ENCODE measurements at places on chromosomes 1 and 21.

- DNase-seq: no peak
These were observed 59.0 kb upstream of the IPO9 start for GRCh38 chr1:201769966-201770365.

GRCh38 chr21:18178509-18178908, 66.1 kb upstream of the CHODL start:
- DNase-seq: no peak

- DNase-seq: no peak
These were observed 28.7 kb upstream of the NRDC start for GRCh38 chr1:51907079-51907702.

DNA sequence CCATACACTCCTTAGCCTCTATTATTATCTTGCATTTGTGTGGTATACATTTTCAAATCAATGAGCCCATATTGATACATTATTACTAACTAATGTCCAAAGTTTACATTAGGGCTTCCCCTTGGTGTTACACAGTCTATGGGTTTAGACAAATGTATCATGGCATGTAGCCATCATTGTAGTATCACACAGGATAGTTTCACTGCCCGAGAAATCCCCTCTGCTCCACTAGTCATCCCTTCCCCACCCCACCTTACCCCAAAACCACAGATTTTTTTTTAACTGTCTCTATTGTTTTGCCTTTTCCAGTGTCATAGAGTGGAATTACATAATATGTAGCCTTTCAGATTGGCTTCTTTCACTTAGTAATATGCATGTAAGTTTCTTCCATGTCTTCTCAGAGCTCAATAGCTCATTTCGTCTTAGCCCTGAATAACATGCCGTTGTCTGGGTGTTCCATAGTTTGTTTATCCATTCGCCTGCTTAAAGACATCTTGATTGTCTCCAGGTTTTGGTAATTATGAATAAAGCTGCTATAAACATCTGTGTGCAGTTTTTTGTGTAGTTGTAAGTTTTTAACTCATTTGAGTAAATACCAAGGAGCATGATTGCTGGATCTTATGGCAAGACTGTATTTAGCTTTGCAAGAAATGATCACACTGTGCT, 86.4 kb upstream of the LYST start:
- no peak for DNase-seq

DNA sequence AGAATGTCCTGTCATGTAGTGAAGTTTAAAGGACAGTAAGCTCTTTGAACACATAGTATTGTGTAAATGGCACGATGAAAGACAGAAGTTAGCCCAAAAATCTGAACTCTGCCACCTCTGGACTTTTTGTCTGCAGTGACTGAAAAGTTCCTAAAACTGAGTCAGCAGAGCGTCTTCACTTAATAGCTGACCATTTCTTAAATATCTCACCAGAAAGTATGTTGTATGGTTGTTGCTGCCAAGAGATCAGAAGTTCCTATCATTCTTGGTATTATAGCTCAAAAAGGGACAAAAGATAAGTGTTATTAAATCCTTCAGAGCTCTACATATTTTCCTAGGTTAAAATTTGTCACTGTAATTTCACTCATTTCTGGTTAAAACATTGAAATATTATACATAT, 1003.0 kb downstream of the TTLL7 start:
- no peak for DNase-seq

DNA sequence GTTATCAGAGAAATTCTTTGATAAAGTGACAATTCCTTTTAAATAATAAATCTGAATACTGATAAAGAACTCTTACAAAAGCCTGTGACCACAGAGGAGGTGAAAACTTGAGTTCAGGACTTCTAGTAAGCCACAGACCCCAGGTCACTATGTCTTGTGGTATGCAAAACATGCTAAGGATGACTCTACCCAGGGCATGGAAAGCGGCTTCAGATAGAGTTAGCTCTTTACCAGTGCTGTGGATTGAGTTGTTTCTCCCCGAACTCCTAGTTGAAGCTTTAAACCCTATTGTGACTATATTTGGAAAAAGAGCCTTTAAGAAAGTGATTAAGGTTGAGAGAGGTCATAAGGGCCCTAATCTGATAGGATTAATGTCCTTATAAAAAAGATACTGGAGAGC, 42.3 kb downstream of the HLX start:
- no peak for DNase-seq

DNA sequence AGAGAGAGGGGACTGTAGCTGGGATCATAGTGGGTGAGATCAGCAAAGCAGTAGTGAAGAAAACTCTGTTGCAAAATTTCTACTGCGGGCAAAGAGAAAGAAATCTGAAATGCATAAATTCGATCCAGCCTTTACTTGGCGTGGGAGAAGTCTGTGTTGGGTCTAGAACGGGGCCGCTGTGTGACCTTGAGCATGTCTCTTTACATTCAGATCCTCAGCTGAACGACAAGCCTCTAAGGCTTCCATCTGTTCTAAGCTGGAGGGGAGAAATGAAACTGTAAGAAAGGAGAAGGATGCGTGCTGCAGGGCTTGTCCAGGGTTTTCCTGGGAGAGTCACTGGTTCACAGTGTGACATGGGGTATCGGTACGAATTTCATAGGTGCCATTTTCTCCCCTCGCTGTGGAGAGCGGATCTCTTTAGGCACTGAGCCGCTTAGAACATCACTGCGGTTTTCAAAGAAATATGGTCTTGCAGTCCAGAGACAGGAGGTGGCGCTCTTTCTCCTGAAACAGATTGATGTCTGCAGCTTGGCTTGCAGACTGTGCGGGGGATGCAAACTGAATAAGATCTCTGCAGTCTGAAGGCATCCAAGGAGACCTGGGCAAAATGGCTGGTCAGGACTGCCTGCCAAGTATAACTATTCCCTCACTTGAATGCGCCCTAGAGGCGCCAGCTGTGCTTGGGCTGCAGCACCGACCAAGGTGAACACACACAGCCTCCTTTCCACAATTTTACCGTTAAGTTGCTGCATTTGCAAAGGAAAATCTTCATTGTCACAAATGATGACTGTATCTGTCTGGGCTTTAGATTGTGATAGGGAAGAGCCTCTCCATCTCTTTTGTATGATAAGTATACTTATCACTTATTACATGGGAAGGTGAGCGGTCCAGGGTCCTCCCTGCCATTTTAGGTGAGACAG, 104.1 kb downstream of the XCL2 start:
- DNase-seq: peak; percentile 52

GRCh38 chr1:64194168-64195080, 9.0 kb upstream of the UBE2U start:
- DNase-seq: no peak

Data from AG04449 (cell line).